ENCODE measurements at places on chromosomes 1 and 21. TPM values are rescaled to one million over a fixed set of nuclear protein-coding genes. Genes with fewer than 3 reads are reported as not detected.

Gene TNFRSF4
- not detected for total RNA-seq

Gene SZT2
- total RNA-seq, result 16.7 TPM

Gene COL16A1
- total RNA-seq, result 38.2 TPM

Gene HES4
- 30.1 TPM for total RNA-seq

Gene RUNX3
- 5.6 TPM for total RNA-seq

Gene OR6N1
- not detected for total RNA-seq

Gene IL19
- not detected for total RNA-seq

Gene LDLRAD1
- total RNA-seq, result not detected

DNA sequence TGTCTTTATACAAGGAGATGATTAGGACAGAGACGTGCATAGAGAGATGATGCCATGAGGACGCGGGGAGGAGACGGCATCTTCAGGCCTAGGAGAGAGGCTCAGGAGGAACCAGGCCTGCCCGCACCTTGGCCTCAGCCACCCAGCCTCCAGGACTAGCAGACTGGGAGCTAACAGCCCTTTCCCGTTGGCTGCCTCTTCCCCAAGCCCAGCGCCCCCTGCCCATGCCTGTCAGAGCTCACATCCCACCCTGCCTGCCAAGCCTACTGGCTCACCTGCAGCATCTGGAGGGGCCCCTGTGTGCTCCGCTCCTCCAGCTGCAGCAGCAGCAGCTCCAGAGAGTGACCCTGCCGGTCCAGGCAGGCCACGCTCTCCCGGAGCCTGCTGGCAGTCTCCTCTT is 4.0 kb upstream of the TRIM11 start:
- no peak for DNase-seq

DNA sequence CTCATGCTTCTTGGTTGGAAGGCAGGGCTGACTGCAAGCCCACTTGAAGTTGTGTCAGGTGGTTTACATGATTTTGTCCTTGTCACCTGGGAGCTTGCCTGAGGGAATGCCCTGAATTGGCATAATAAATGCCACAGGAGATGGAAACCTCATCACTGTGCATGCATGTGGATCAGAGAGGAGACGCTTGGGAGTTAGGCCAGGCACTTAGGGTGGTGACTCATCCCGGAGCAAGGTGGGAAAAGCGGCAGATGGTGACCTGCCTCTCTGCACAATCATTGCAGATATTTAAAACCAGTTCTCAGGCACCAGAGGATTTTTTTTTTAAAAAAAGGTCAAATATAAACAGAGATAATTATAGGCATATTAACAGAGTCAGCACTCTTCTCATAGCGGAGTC is 202.2 kb upstream of the KIAA0040 start:
- DNase-seq, result peak; percentile 59

GRCh38 chr1:185670187-185670627 is 64.0 kb upstream of the HMCN1 start:
- peak; percentile 21 for DNase-seq

DNA sequence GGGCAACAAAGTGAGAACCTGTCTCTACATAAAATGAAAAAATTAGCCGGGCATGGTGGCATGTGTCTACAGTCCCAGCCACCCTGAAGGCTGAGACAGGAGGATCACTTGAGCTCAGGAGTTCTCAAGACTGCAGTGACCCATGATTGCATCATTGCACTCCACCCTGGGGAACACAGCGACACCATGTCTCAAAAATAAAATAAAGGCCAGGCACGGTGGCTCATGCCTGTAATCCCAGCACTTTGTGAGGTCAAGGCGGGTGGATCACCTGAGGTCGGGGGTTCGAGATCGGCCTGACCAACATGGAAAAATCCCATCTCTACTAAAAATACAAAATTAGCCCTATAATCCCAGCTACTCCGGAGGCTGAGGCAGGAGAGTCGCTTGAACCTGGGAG is 20.1 kb downstream of the ANKRD13C start:
- DNase-seq, result no peak

- DNase-seq, result peak; percentile 78
Measured at GRCh38 chr1:151981178-151981525, 12.5 kb downstream of the S100A10 start.

DNA sequence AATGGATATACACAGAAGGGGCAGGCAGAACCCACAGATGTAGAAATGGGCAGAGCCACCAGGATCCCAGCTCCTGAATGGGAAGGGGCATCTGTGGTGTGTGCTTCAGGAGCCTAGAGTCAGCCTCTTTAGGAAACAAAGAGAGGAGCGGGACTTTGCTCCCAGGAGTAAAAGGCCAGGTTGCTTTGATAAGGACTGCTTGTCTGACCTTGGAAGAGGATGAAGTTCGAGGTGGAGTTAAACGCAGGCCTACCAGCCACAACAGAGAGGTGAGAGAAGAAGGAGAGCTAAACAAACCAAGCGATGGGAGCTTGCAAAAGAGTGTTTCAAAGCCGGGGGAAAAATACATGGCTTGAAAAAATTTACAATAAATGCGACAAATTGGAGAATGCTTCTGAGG is 49.9 kb upstream of the TMPRSS2 start:
- DNase-seq, result no peak

DNA sequence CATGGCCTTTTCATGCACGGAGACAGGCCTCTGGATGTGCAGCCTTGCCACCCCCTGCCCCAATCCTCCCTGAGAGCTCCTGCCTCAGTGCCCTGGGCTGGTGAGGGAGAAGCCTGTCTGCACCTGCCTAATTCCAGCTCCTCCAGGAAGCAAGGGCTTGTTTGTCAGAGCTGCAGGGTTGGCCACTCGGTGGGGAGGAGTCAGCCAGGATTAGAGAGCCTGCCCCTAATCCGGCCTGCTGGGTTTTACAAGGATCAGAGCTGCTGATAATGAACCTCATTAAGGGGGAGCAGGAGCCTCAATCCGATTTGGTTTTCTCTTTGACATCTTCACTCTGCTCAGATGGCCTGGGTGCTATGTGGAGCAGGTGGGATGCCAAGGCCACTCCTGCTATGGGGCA is 31.9 kb upstream of the LHX4 start:
- no peak for DNase-seq

GRCh38 chr1:175095978-175096607 is 28.5 kb downstream of the TNN start:
- DNase-seq, result no peak

GRCh38 chr21:37224861-37225839 is 42.0 kb downstream of the VPS26C start:
- DNase-seq, result no peak

- DNase-seq, result no peak
Measured at GRCh38 chr21:38380481-38381137, 117.7 kb downstream of the ERG start.

DNA sequence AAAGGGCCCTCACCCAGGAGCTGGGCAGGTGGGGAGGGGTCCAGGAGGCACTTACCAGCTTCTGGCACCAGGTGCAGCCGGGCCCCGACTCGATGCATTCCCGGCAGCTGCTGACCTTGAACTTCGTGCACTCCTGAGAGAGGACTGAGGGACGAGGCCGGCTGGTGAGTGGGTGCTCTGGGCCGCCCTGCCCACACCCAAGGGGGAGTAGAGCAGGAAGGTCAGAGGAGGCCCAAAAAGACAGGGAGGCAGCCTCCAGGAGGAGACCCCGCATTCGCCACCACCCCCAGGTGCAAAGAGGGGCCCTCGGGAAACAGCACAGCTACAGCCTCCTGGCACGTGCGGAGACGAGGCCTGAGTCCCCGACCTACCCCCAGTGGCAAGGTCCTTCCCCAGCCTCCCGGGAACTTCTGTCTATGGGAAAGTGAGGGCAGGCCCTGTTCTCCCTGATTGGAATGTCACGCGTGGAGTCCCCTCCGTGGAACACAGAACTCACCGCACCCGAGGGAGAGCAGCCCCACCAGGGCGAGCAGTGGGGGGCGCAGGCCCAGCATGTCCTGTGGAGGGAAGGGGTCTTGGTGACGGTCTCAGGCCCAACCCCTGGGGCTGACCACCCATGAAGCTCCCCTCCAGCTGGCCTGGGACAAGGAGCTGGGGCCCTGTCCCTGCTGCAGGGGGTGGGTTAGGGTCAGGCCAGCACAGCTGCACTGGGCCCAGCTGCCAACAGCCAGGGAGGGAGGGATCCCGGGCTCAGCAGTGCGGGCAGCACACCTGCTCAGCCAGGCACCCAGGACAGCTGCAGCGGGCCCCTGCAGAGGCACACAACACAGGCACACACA is 10.3 kb downstream of the ITGB2 start:
- no peak for DNase-seq

DNA sequence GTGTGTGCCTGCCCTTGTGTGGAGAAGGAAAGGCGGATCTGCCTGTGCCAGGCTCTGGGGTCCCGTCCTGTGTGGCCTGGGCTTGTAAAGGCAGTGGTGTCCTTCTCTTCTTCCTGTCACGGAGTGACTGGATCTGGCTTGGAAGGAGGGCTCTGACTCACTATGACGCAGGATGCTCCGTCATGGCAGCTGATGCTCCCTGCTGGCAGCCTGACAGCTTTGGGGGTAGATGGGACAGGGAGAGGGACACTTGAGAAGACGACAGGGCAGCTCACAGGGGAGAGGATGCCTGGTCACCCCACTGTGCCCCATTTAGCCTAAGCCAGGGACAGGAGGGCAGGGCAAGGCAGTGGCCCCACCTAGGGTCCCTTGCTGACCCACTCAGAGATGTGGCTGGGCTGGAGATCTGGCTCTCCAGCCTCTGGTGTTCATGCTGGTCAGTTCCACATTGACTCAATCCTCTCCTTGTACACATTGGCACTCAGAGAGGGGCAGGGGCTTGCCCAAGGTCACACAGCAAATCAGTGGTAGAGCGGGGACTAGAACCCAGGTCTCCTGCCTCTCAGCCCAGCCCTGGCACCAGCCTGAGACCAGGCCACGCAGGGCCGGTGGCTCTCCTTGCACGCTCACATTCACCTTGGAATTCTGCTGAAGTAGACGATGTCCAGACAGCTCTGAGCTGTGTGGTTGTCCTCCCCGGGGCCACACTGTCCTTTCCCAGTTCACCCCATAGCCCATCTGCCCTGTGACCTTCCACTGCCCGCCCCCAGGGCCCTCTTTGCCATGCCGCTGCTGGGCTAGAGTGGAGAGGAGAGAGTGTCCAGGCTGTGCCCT is 2.8 kb upstream of the FAM131C start:
- peak; percentile 94 for DNase-seq

DNA sequence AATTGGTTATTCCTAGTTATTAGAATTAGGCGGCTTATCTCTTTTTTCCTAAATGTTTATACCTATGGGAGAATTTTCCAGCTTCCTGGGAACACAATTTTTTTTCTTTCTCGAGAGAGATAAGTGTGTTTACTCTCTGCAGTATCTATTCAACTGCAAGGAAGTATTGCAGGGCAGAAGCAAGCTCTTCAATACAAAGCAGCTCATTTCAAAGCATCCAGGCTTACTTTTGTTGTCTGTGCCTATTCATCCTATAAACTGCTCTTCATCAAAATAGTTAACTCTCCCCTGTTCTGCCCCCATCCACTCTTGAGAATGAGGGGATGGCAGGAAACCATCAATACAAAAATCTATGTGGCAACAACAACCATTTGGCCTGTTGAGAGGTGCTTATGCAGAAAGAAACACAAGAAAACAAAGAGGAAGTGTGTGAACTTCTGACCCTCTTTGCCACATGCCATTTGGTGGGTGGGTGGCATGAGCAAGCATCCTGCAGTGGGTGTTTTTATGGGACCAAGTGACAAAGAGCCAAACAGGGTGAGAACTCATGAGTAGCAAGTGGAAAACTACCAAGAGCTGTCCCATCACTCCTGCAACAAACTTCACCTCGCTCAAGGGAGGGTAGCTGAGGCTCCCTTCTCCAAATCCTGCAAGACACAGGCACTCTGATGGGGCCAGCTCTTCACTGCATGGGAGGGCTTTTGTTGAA is 50.6 kb upstream of the MRPS6 start:
- peak; percentile 50 for DNase-seq

DNA sequence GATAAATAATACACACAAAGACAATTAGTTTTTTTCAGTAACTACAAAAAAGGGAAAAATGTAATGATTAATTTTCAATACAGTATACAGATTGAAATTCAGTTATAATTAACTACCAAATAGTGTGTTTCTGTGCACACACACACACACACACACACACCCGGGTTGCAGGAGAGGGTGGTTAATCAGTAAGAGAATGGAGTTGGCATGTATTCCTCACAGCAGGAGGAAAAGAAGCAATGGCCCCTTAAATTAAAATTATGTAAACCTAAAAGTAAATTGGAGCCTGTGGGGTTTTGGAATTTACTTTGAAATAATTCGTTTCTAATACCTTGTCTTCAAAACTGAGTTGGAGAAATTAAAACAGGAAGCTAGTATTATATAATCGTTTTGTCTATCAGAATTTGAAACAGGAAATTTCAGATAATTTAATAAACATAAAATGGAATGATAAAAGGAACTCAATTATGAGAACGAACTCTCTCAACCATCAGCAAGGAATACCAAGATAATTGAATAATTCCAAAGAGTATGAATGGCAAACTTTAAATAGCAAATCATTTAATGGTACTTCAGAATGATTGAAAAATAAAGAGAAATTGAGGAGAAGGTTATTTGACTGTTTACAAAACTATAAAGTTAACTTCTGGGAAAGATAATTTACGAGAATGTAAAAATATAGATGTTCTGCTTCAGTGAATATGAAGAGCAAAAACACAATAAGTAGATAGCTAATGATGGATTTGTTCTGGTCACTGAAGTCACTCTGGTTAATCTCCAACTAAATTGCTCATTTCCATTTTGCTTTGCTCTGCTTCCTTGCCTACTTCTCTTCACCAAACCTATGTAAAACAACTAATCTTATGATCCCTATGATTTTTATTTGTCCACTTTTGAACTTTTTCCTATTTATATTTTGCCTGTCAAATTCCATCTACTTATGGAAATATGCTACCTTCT is 547.9 kb upstream of the ZP4 start:
- DNase-seq, result no peak

DNA sequence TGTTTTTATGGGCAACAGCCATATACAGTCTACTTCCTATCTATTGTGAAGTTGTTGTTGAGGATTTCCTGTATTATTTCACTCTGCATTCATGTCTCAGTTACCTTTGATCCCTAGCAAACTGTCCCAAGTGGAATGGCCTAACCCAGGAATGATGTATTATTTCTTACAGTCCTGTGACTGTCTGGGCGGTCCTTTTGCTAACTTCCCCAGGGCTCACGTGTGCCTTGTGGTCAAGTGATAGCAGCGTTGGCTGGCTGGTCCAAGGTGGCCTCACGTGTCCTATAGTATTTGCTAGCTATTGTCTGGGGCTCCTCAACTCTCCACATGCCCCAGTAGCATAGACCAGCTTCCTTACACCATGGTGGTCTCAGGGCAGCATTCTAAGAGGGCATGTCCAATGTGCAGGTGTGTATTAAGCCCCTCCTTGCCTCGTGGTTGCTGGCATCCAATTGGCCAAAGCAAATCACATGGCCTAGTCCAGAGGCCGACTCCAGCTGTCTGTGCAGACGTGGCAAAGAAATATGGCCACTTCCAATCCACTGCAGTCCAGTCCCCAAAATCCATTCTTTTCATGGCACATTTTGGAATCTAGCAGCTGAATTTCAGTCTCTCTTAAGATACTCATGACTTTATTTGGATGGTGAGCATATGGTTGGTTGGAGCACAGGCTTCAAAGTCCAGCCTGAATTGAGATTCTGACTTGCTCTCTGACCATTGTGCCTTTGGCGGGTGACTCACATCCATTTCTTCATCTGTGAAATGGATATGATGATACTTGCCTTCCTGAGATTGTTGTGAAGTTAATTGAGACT is 94.1 kb downstream of the GALNT2 start:
- DNase-seq, result no peak

GRCh38 chr1:109816975-109817535 is 53.3 kb upstream of the EPS8L3 start:
- DNase-seq, result no peak

All from Daoy (cell line).